ENCODE measurements at places on chromosomes 3 and 15. TPM values are rescaled to one million over a fixed set of nuclear protein-coding genes. Genes with fewer than 3 reads are reported as not detected.

Gene MED12L
- total RNA-seq = 0.19 TPM

Gene ZIC4
- total RNA-seq = not detected

Gene PTH1R
- total RNA-seq = 2.1 TPM

DNA sequence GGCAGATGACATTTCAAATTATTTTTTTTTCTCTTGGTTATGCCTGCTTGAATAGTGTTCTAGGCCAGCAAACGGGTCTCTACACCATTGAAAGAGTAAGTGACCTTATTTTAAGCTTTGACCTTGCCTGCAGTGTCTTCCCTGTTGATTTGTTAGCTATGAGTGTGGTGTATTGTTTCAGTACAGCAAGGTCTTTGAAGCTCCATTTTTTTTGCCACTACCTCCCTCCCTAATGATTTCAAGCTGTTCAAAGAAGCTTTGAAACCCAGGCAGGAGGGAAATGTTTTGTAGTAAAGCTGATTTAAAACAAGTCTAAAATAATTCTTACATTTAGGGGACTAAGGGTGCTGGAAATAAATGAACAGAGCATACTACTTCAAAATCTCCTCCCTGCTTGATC, 1249.8 kb downstream of the ROBO1 start:
- no peak for DNase-seq

DNA sequence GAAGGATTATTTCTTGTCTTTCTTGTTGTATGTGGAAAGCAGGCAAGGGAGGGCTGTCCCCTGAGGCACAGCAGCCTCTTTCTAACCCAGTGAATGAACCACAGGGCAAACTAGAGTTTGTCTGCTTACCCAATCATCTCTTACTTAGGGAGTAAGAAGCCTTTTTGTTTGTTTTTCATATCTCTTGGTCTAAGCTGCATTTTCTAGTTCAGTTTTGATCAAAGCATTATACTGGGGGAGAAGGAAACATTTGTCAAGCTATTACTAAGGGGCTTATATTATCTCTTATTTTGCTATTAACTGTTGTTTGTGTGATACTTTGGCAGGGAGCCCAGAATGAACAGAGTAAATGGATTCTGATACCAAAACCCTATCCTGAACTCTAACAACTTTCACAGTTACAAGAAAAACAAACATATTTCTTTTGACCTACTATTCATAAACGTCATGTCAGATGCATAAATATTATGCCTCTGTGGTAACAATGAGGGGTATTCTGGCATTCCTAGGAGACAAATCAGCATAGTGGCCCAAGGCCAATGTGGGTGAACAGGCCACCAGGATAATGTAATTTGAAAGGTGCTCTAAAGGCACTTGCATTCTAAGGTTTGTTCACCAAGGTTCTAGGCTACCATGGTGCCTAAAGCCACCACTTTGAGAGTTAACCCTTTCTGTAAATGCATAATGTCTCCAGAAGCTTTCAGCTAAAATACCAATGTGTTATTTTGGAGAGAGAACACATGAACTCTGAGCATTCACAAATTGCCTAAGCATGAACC, 271.6 kb upstream of the ZPLD1 start:
- no peak for DNase-seq

- no peak for DNase-seq
These were observed 64.7 kb upstream of the ZBTB38 start for GRCh38 chr3:141303481-141304223.

GRCh38 chr3:184350618-184351017, 10.8 kb downstream of the CLCN2 start:
- no peak for DNase-seq

- DNase-seq = no peak
These were observed 425.2 kb downstream of the SQOR start for GRCh38 chr15:46059921-46060594.
